Stimulated activated CD4-positive, alpha-beta T cell treated with anti-CD3 and anti-CD28 coated beads, Interleukin-2, amount 100 ng/mL, for 48 hours (primary cell): ENCODE measurements at places on chromosomes 6 and 20.

GRCh38 chr6:155530219-155530834, 74.7 kb upstream of the NOX3 start:
- DNase-seq: no peak

GRCh38 chr6:168709991-168710390, 269.0 kb downstream of the SMOC2 start:
- no peak for DNase-seq

- DNase-seq: no peak
Observed at GRCh38 chr6:11237956-11238355, 5.5 kb upstream of the NEDD9 start.

- DNase-seq: no peak
Observed at GRCh38 chr20:41334036-41334435, 6.6 kb upstream of the LPIN3 start.

GRCh38 chr6:148147463-148147830, 195.2 kb upstream of the SASH1 start:
- no peak for DNase-seq

- DNase-seq: no peak
Observed at GRCh38 chr6:44826025-44826676, 438.6 kb downstream of the CDC5L start.

GRCh38 chr20:25319241-25320034, 71.2 kb downstream of the ABHD12 start:
- DNase-seq: no peak

- DNase-seq: peak; percentile 73
Observed at GRCh38 chr6:2940010-2940850, 31.1 kb downstream of the SERPINB6 start.

DNA sequence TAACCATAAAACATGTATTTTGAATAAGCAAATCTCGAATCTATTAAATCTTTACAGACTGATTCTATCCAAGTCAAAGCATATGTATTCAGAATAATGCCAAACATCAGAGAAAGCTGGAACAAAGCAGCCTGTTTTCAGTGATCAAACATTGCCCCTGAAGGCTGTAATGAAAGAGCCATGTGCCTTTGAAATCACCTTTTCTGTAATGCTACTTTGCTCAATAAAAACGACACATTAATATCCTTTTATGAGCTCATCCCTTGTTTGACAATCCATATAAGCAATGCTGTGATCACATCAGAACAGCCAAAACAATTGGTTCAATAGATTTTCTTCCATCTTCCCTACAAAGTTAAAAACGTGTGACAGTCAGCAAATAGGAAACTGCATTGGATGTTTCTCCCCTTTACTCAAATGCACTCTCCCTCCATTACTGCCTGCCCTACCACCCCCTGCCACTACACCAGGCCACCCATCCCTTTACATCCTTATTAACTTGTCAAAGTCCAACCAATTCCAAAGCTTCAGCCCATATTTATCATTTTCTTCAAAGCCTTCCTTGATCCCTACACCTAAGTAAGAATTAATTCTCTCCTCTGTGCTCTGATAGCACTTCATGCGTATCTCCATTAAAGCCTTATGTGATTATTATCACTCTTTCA, 42.0 kb downstream of the THEMIS start:
- DNase-seq: no peak

GRCh38 chr6:7021301-7021700, 86.5 kb upstream of the RREB1 start:
- no peak for DNase-seq

DNA sequence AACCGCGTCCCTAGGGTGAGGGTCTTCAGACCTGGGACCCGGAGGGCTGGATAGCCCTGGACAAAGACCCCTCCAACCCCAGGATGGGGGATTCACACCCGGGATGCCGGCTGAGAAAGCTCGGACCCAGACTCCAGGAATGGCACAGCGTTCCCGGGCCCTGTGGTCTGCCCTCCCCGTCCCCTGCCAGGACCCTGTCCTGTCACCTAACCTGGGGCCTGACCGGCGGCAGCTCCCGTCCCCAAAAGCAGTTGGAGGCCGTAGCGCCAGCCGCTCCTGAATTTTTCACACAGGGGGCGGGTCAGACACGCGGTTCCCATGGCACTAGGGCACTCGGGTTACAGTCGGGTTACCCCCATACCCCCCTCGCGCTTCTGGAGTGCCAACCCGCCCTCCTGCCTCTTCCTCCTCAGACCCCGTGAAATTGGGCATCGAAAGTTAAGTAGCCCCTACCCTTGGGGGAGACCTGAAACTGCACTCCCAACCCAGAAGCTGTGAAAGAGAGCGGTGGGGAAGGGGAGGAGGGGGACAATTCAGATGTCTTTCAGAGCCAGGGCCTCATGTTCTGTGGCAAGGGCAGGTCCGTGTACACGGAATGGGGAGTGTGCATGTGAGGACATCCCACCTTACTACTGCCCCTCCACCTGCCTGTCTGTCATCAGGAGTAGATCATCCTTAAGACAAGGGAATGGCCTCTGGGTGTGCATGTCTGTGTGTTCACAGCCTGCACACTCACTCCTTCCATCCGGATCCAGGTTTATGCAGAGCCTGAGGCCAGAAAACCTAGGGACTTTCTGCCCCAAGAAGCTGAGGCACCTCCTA, 595 bp downstream of the REM1 start:
- DNase-seq: no peak

DNA sequence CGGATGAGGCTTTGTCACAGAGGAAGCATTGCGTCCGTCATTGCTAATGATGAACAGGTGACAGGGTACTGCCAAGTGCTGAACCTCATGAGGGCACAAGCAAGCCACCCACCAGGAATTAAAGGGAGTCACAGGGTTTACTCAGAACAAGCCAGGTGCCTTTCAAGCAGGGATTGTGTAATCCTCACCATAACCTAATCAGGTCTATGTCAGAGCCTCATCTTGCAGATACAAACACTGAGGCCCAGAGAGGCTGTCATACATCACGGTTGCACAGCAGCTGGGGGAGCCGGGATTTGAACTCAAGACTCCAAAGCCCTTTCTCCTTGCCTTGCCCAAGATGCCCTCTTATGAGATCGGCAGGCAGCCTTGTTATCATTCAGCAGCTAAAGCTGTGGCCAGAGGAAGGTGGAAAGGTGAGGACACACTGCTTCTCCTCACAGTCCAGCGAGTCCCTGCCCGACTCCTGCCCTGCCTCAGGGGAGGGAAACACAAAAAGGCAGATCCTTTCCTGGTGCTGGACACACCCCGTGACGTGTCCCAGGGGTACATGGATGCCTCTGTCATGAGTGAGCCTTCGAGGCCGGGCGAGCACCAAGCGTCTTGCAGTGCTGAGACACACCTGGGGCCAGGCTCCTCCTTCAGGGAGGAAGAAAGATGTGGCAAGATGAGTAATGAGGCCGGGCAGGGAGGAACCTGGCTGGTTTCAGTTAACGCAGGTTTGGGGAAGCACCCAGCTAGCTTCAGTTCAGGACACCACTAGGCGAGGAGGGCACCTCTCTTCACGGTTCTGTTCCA, 214.9 kb downstream of the LY86 start:
- DNase-seq: no peak

DNA sequence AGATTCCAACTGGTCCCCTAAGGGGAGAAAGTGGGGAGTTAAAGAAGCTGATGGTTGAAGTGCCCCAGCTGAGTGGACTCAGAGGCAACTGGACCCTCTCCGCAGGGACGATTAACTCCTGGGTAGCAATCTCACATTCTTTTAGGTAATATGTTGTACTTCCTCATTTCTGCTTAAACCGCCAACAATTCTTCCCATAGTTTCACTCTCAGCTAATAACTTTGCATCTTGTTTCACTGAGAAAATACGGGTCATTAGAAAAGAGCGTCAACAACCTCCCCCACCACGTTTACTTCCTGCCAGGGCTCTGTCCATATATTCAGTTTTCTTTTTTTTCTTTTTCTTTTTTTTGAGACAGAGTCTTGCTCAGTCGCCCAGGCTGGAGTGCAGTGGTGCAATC, 39.5 kb upstream of the CHD6 start:
- DNase-seq: no peak

GRCh38 chr6:1015825-1016224, 296.1 kb upstream of the FOXQ1 start:
- no peak for DNase-seq

DNA sequence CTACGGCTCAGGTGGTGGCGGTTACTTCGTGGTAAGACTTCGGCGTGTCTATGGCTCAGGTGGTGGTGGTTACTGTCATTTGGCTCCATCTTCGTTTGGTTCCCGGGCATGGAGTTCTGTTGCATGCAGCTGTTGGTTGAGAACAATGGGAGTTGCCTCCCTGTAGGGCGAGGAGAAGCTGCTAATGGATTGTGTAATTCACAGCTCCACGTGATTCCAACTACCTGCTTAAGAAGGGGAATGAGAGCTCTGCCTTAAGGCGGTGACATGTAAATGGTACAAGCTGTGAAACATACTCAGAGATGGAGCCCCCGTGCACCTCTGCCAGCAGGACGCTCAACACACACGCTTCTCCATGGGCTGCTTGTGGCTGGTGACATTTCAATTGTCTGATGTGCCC, 12.4 kb upstream of the DACT2 start:
- DNase-seq: no peak

- DNase-seq: no peak
Observed at GRCh38 chr6:144283646-144284477, 1.3 kb upstream of the UTRN start.

DNA sequence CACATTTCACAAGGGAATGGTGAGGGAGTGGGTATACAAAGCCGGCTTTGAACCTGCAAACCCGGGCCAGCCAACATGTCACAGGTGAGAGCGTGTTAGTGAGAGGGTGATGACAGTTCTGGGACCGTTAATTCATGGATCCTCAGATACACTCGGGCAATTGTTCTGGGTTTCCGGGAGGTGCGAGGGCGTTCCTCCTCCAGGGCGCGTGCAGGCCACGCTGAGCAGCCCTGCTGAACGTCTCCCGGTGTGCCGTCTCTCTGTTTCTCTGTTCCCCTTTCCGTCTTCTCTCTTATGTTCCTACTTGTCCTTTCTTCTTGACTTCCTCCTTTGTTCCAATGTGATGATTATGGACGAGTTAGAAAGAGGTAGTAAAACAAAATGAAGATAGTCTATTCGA, 130.0 kb upstream of the GMDS start:
- no peak for DNase-seq
